Activated naive CD4-positive, alpha-beta T cell treated with anti-CD3 and anti-CD28 coated beads for 36 hours (primary cell): ENCODE measurements at places on chromosomes 4 and X. TPM values are rescaled to one million over a fixed set of nuclear protein-coding genes. Genes with fewer than 3 reads are reported as not detected.

GRCh38 chr4:177582992-177583391 lies 140.8 kb upstream of the AGA start:
- DNase-seq = no peak

The BGN gene
- not detected for total RNA-seq

GRCh38 chrX:135974279-135974856 lies 580 bp upstream of the MMGT1 start:
- DNase-seq = peak; percentile 67

GRCh38 chr4:183403486-183403885 lies 41.0 kb upstream of the CDKN2AIP start:
- no peak for DNase-seq

- DNase-seq = no peak
Measured at GRCh38 chr4:34261799-34262314, 1982.5 kb downstream of the ARAP2 start.

- DNase-seq = no peak
Measured at GRCh38 chr4:65661471-65661870, 8.8 kb downstream of the EPHA5 start.

DNA sequence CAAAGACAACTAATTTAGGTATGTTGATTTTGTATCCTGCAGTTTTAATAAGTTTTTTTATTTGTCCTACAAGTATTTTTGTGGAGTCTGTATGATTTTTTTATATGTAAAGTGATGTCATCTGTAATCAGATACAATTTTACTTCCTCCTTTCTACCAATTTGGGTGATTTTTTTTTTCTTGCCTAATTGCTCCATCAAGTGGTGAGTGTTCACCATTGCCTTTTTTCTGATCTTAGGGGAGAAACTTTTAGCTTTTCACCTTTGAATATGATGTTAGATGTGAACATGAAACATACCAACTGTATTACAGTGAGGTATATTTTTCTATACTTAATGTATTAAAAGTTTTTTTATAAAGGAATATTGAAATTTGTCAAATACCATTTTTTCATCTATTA lies 362.3 kb downstream of the PABPC4L start:
- no peak for DNase-seq

The MND1 gene
- 51.3 TPM for total RNA-seq

The MAGEC1 gene
- total RNA-seq = not detected

DNA sequence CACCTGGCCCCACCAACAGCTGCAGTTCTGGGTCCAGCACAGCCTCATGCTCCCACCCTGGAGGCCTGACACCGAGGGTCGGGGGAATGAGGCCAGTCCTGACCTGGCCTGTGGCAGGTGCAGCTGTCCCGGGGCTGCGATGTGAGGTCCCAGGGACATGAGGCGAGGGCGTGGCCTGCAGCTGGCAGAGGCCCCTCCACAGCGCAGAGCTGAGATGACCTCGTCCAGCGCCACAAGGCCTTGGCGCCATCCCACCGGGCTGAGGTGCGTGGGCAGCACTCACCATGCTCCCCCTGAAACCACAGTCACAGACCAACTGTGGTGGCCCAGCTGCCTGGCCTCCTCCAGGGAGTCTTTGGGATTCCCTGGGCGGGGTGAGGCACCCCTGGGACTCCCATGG lies 26.6 kb upstream of the ADRA2C start:
- no peak for DNase-seq

GRCh38 chr4:67700116-67700737 lies 728 bp downstream of the UBA6 start:
- peak; percentile 23 for DNase-seq

The FHIP1A gene
- 0.07 TPM for total RNA-seq
